ENCODE measurements at places on chromosomes 6 and 20.

DNA sequence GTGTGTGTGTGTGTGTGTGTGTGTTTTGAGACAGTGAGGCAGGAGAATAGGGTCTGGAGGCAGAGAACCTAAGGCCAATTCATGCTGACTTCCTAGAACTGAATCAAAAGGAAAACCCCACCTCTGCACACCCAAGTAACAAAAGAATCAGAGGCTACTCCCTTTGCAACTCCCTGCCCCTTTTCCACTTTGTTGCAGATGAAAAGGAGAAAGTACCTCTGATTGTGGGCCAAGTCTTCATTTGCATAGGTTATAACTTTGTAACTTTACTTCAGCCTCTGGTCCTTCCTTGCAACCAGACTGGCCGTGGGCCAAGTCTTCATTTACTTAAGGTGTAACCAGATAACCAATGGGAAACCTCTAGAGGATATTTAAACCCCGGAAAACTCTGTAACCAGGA, 168.8 kb downstream of the EYA2 start:
- no peak for DNase-seq

GRCh38 chr6:142376800-142377496, 75.1 kb downstream of the ADGRG6 start:
- no peak for DNase-seq

GRCh38 chr6:15929685-15930084, 199.2 kb upstream of the MYLIP start:
- peak; percentile 18 for DNase-seq

- DNase-seq = no peak
These were observed 30.6 kb downstream of the REPS1 start for GRCh38 chr6:138957484-138957883.

DNA sequence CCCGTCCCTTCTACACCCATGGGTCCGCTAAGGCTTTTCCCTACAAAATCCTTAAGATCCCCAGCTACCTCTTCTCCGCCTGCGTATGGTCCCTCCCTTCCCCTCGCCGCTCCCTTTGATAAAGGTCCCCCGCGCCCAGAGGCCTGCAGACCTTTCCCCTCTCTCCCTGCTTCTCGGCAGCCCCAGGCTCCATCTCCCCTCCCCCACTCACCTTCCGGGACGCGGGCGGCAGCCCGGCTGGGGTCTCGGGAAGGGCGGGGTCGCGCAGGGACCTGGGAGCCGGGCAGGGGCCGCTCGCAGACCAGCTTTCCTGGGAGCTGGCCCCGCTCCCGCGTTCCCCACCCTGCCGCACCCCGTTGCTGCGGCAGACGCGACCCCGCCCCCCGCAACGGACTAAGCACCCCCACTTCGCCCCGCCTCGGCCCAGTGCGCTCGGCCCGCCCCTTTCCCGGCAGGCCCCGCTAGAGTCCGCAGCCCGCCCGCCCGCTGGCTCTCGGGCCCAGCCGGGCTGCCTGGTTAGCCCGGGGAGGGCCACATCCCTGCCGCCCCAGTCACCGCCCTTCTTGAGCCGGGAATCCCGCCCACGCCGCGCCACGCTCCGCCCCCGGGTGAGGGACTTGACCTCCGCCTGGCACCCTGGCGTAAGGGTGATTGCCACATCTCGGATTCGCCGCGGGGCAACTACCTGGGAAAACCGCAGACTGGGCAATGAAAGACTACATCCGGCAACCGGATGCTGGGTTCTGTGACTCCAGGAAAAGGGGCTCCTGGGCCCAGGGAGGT, at the start of gene FLOT1:
Gene FLOT1, minus strand, starts transcription at position 372 of the 783 bp plus-strand sequence. CDS start 498 bp downstream, outside the sequence.
- peak; percentile 75 for DNase-seq

GRCh38 chr20:31833130-31833930, 12.1 kb downstream of the FOXS1 start:
- DNase-seq = peak; percentile 43

GRCh38 chr6:17392978-17393891, at the start of gene CAP2:
CAP2 (plus strand) TSS chr6:17393595; CDS start chr6:17421556, 27,961 bp downstream.
- DNase-seq = no peak

DNA sequence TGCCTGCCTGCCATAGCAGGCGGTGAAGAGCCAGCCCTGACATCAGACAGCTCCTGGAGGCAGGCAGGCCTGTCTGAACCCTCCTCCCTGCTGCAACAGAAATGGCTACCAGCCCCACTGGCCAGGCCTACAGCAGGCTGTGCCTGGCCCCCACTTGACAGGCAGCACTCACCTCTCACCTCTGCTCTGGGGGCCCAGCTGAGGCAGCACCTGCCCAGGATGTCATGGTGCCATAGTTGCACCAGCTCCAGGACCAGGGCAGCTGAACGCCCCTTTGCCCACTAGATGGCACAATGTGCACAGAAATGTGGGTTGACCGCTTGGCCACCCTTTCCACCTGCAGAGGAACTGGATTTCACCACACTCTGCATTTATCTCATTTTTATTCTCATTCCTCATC, 30.6 kb downstream of the MRPL14 start:
- peak; percentile 87 for DNase-seq

DNA sequence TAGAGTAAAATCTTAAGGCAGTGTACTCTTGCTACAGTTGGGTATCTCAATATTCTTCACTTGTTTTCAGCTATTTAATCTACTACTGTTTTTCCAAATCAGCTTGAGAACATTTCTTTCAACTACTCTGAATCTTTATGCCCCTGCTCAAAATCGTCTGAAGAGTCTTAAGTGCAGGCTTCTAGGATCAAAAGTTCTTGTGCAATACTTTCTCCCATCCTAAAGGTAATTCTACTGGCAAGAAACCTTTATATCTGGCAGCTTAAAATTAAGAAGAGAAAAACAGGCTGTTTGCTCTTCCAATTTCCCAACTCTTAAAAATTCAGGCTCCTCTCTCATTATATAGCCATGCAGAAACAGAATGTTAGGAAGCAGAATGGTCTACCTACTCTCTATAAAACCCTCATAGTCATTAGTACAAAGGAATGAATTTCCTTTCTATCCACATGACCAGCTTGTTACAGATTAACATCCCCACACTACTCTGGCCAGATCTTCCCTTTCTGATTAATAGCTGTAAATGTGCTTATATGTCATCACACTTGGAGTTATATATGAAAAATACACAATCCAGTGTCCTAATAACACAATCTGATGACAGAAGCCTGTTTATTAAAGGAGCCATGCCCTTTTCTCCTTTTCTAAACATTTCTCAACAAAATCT, 122.2 kb upstream of the FAM184A start:
- no peak for DNase-seq

GRCh38 chr6:11496152-11497060, 41.1 kb upstream of the TMEM170B start:
- peak; percentile 49 for DNase-seq

DNA sequence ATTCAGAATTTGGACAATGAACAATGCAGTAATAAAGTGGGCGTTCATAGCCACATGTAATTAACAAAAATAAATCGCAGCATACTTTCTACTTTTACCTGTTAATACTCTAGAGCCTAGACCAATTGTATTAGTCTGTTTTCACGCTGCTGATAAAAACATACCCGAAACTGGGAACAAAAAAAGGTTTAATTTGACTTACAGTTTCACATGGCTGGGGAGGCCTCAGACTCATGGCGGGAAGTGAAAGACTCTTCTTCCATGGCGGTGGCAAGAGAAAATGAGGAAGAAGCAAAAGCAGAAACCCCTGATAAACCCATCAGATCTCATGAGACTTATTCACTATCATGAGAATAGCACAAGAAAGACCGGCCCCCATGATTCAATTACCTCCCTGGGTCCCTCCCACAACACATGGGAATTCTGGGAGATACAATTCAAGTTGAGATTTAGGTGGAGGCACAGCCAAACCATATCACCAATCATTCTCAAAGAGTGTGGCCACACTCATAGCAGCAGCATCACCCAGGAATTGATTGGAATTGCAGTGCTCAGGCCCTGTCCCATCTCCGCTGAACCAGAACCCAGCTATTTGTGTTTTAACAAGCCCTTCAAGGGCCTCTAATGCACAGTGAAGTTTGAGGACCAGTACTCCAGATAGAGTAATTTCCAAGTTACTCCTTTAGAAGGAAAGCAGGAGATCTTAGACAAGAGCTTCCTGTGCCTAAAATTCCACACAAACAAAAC, 650.0 kb downstream of the KIF16B start:
- DNase-seq = no peak

GRCh38 chr20:33404281-33404680, 3.0 kb upstream of the CDK5RAP1 start:
- no peak for DNase-seq

GRCh38 chr6:120826253-120826652, 508.0 kb downstream of the TBC1D32 start:
- DNase-seq = no peak
